ENCODE measurements at places on chromosomes 12 and 14.

DNA sequence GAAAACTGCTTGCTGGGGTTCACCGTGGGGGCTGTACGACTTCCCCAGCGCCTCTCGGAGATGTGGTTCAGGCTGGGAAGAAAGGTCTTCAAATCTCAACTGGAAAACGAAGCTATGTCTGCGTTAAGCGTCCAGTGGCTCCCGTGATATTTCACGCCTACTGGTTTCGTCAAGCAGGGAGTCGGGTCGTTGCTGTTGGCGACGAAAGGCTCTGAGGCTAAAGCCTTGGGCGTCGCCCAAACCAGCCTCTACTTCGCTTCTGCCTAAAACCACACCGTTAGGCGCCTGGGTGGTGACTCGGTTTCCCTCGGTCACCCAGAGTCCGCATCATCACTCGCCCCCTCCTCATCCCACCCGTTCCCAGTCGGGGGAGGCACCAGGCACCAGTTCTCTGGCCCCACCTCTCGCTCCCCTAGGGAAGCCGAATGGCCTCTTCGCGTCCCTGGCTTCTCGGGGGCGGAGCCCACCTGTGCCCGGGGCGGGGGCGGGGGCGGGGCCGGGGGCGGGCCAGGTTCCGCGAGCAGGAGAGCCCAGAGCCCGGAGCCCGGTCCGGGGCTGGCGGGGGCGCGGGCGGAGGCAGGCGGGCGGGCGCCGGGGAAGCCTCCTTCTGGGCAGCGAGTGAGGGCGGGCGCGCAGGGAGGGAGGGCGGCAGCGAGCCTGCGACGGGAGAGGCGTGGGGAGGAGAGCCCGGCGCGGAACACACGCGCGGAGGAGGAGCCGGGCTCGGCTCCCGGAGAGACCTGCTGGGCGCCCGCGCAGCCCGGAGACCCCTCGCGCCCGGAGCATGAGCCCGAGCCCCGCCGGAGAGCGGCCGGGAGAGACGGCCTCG is at the start of gene B4GALNT3:
Gene B4GALNT3 (plus strand): TSS at position 510 of the 829 bp plus-strand sequence. CDS start 438 bp downstream, outside the sequence.
- DNase-seq, result peak; percentile 48

GRCh38 chr12:116284396-116284795 is 6.9 kb upstream of the MED13L start:
- no peak for DNase-seq

GRCh38 chr12:44441155-44441554 is 435.0 kb downstream of the NELL2 start:
- no peak for DNase-seq

- no peak for DNase-seq
Observed at GRCh38 chr14:72499746-72500145, 394.2 kb downstream of the DPF3 start.

DNA sequence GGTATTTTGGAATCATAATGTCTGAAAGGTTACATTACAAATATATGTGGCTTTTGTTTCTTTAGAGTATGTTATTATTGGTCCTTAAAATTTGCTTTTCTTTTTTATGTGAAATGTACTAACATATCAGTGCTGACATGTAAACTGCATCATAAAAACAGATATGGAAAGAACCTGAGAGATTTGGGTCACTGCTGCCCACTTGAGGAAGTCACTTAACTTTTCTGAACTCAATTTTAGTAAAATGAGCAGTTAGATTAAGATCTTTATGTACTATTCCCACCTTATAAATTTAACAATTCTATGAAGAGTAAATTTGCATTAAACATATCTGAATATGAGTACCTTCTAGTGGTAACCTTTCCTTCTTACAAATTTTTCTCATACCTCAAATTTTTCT is 7.5 kb downstream of the PTGR2 start:
- DNase-seq, result no peak

- DNase-seq, result no peak
Observed at GRCh38 chr12:23767834-23768233, 181.6 kb downstream of the SOX5 start.

DNA sequence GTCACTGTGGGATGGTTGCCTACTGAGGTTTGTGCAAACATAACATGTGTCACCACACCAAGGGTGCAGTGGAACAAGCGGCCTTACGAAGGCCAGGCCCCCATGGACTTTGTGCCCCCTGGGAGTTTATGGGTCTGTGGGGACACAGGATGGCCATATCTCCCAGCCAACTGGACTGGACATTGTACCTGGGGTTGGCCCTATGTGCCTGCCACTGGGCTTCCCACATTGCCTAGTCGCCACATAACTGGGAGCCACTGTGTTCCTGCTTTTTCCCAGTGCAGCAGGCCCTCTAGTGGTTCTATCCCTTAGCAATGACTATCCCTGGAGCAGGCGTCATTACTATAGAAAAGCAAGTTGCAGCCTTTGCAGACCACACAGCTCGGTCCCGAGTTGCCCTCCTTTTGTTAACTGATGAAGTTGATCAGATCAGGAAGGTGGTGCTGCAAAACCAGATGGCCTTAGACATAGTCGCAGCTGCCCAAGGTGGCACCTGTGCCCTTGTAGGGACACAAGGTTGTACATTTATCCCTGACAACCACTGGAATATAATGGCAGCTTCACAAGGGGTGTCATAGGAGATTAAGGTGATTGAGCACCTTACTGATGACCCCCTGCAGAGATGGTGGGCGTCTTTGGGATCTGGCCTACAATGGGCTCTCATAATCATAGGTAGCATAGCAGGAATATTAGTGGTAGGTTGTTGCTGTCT is 15.2 kb upstream of the RNASE12 start:
- no peak for DNase-seq

GRCh38 chr12:94636462-94637085 is 13.8 kb downstream of the TMCC3 start:
- DNase-seq, result no peak

DNA sequence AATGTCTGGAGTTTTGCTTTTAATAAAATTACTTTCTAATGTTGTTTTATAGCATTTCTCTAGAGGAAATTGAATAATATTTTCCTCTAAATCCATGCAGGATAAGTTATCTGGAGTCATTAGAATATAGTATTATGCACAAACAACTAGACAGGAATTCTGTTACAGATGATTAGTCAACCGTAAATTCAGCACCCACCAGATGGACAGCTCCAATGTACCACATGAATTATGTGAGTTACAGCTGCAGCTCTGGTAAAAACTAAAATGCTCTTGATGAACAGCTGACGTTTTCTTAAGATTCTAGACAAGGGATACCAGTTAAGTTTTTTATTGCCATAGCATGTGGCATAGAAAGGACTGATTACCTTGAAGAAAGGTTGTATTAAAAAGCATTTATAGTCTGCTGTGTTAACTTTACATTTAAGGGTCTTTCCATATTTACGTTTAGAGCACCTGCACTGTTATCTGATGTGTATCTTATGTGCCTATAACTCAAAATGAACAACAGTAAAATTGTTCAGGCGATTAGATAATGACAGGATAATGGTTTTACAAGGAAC is 321.4 kb upstream of the LRFN5 start:
- DNase-seq, result no peak

DNA sequence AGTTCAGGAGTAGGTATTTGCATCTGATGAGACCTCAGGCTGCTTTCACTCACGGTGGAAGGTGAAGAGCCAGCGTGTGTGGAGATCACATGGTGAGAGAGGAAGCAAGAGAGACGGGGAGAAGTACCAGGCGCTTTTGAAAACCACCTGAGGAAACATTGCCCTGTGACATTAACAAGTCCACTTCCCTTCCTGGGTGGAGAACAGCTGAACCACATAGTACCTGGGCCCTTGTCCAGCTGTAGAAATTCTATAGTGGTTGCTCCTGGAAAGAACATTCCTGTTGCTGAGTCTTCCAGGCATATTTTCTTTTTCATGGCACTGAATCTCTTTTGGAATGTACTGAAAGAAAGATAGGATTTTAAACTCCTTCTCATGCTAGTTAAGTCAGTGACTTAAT is 87.3 kb upstream of the RIN3 start:
- DNase-seq, result no peak

GRCh38 chr12:49232940-49233841 is 31.7 kb upstream of the TUBA1C start:
- peak; percentile 93 for DNase-seq

GRCh38 chr14:77562681-77563080 is 53.8 kb downstream of the SPTLC2 start:
- no peak for DNase-seq

- no peak for DNase-seq
Observed at GRCh38 chr14:79467835-79468234, 743.5 kb downstream of the DIO2 start.

GRCh38 chr14:36784541-36784940 is 122.9 kb downstream of the PAX9 start:
- no peak for DNase-seq

DNA sequence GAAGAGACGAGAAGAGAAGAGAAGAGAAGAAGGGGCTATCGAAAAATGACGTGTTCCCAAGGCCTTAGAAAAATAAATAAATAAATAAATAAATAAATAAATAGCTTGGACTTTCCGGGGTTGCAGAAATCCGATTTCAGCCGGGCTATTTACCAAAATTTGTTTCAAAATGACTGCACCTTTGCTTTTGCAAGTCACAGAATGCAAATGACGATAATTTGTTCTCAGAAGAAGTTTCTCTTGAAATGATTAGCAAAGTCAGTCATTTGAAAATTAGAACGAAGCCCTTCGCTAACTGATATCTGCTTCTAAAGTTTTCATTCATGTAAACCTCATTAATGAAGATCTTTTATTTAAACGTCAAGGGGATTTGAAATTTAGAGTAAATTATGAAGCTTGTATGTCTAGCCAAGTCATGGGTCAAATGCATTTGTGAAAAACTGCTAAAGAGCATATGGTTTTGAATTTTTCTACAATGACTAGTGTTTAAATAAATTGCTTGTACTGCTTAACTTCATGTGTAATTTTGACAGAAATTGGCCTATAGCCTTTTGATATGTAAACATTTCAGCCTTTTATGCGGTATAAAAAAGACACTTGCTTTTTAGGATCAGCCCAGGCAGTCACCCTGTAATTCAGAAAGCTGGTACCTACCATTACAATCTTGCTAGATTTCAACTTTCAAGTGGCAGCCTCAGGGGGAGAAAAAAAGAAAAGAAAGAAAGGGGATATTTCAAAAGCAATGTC is 4.6 kb upstream of the GSC start:
- no peak for DNase-seq

- no peak for DNase-seq
Observed at GRCh38 chr12:104050436-104050835, 449 bp upstream of the GLT8D2 start.

GRCh38 chr12:102851246-102851645 is 65.8 kb downstream of the PAH start:
- no peak for DNase-seq

GRCh38 chr12:15796493-15797141 is 7.4 kb upstream of the EPS8 start:
- DNase-seq, result no peak

DNA sequence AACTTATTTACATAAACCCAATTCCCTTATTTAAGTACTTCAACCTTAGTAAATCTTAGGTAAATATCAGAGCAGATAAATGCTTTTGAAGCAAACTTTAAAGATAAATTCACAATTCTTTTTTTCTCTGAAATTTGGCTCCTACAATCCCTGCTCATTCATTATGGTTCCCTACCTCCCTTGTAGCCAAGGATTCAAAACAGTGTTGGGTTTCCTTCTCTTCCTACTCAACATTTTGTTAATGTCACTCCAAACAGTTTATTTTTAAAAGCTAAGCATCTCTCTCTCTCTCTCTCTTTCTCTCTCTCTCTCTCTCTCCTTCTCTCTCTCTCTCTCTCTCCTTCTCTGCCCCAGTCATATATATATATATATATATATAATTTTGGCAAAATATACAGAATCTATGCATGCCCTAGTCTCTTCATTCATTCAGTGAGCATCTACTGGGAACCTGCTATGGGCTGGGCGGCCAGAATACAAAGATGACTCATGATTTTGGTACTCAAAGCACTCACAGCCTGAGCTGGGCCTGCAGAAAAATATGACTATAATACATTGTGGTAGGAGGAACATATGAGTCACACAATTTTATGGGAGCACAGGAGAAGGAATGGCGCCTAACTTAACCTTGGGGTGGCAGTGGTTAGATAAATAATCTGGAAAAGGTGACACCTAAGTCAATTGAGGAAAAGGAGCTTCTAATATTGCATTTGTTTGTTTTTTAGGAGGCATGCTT is 123.7 kb upstream of the DHRS4 start:
- no peak for DNase-seq

GRCh38 chr14:77730976-77731497 is 23.1 kb downstream of the SLIRP start:
- no peak for DNase-seq

DNA sequence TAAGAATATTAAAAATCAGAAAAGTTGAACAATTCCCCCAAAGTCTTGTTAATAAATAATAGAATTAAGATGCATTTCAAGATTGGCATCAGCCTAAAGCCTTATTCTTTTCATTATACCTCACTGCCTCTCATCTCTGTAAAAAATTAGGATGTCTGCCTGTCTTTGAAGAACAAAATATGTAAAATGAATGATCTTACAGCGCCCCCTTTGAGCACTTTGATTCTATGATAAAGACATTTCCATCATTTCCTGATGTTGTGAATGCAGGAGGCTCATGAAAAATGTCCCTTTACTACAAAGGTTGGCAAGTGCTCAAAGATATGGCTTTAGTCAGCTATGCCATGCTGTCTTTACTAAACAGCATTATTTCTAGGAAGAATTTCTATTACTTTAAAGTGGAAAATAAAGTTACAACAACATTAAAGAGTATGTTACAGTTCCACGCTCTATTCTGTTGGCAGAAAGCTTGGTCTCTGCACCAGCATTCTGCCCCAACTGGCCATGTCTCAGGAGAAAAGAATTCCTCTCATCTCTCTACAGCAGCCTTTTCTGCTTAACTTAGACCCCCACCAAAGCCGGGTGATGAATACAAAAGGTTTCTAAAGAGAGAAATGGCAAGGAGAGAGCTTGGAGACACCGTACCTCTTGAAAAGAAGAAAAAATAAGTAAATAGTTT is 95.1 kb downstream of the LLPH start:
- no peak for DNase-seq

GRCh38 chr12:111409780-111410430 is 4.2 kb downstream of the SH2B3 start:
- no peak for DNase-seq

DNA sequence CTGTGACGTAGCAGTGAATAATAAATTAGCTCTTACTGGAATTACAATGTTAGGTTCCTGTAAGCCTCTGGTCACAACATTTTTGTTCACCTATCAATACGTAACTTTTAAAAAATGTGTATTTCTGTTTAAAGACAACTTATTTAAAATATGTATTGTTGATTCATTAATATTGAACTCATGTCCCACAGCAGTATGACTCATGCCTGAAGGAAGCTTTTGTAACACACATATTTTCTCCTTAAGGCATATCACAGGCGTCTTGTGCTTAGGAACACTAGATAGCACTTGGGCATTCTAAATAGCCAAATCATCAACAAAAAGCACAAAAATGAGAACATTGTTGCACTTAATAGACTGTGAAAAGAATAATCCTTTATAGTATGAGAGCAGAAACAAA is 92.5 kb downstream of the GPHN start:
- DNase-seq, result no peak

GRCh38 chr14:95248432-95248831 is 71.3 kb downstream of the CLMN start:
- DNase-seq, result no peak

DNA sequence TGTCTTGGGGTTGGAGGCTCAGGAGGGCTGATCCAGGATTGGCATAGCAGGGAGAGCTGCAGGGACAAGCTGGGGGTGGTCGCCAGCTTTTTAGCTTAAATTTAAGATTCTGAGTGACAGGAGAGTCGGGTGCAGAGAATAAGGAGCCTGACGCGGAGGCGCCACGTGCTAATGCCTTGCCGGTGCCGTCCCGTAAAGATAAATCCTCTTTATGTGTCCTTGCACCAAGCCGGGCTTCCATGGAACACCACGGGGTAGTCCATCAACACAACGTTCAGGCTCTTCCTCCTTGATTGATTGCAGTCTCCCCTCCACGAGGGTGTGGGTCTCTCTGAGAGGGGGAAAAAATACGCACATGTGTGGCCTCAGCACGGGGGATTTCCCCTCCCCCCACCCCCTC is 3.9 kb downstream of the DLK1 start:
- no peak for DNase-seq
